ENCODE measurements at places on chromosomes 6 and 20.

DNA sequence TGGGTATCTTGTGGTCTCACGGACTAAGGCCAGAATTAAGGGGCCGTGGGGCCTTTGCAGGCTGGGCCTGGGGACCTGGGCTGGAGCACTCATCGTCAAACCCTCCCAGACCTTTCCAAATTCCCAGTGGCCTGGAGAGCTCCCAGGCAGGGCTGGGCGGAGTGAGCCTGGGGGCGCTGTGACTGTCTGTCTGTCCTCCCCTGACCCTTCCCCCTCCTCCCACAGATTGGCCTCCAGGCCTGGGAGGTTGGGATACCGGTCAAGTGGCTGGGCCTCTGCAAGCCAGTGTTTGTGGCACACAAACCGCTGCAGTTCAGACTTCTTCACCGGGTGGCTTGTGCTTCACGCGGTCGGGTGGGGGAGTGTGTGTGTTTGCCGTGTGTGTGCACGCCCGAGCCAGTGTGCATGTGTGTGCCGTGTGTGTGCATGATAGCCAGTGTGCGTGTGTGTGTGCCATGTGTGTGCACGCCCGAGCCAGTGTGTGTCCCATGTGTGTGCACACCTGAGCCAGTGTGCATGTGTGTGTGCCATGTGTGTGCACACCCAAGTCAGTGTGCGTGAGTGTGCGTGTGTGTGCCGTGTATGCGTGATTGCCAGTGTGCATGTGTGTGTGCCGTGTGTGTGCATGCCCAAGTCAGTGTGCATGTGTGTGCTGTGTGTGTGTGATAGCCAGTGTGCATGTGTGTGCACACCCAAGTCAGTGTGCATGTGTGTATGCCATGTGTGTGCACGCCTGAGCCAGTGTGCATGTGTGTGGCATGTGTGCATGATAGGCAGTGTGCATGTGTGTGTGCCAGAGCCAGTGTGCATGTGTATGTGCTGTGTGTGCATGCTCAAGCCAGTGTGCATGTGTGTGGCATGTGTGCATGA, 6.3 kb downstream of the RBBP8NL start:
- no peak for DNase-seq

- no peak for DNase-seq
Measured at GRCh38 chr20:60624066-60624465, 628.0 kb upstream of the CDH4 start.

- no peak for DNase-seq
Measured at GRCh38 chr20:46270977-46271744, 37.1 kb downstream of the CDH22 start.

DNA sequence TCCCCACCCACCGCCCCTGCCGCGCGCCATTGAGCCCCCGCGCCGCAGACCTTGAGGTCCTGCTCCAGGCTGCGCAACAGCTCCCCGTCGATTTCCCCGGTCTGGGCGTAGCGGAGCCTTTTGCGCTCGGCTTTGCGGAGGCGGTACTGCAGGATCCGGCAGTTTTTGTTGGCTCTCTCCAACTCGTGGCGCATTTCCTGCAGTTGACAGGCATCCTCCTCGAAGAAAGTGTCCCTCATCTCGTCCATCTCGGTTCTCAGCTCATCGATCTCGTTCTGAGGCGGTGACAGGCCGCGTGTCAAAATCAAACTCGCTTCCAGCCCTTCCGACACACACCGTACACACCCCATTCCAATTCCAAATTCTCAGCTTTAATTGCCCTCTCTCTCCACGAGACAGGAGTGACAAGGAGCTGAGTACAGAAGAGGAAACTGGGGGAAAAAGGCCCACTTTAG, 4.3 kb downstream of the MTCL3 start:
- peak; percentile 47 for DNase-seq

GRCh38 chr6:153145591-153145990, 14.5 kb upstream of the RGS17 start:
- no peak for DNase-seq

- DNase-seq, result no peak
Measured at GRCh38 chr6:31340228-31340627, 16.8 kb downstream of the HLA-B start.

GRCh38 chr20:10660661-10661060, 13.1 kb downstream of the JAG1 start:
- DNase-seq, result no peak

DNA sequence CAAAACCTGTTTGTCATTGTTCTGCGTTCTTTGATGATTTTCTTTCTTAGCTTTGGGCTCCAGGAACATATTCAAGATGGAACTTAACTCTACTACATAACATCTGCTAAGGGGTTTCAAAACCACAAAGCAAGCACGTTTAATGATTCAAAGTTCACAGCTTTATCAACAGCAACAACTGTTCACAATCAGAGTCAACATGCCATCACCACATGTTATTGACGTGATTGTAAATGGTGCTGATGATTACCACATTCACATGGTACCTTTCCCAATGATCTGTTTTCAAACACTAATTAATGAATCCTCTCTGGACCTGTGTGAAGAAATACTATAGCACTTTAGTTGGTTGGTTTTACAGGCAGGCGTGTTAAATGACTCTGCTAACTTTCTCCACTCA, 180.6 kb upstream of the CEP162 start:
- DNase-seq, result no peak

GRCh38 chr6:27251606-27252251, 4.2 kb downstream of the PRSS16 start:
- no peak for DNase-seq

DNA sequence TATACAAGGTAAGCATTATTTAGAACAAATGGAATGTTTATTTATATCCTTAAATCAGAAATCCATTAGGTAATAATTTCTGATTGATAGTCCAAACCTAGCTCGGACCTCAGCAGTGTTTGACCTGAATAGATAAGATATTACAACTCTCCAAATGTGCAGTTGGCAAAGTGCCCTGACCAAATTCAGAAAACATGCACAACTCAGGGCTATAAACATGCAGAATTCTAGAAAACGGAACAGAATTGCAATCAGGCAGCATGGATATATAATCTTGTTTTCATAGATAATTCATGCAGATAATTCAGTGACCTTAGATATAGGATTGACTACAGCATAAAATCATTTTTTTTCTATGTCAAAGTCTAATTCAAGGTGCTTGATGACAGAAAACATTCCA, 626.6 kb upstream of the CITED2 start:
- no peak for DNase-seq

- no peak for DNase-seq
Measured at GRCh38 chr6:116579143-116579542, 7.8 kb downstream of the RWDD1 start.

GRCh38 chr6:75116946-75117345, 88.9 kb downstream of the COL12A1 start:
- DNase-seq, result no peak

DNA sequence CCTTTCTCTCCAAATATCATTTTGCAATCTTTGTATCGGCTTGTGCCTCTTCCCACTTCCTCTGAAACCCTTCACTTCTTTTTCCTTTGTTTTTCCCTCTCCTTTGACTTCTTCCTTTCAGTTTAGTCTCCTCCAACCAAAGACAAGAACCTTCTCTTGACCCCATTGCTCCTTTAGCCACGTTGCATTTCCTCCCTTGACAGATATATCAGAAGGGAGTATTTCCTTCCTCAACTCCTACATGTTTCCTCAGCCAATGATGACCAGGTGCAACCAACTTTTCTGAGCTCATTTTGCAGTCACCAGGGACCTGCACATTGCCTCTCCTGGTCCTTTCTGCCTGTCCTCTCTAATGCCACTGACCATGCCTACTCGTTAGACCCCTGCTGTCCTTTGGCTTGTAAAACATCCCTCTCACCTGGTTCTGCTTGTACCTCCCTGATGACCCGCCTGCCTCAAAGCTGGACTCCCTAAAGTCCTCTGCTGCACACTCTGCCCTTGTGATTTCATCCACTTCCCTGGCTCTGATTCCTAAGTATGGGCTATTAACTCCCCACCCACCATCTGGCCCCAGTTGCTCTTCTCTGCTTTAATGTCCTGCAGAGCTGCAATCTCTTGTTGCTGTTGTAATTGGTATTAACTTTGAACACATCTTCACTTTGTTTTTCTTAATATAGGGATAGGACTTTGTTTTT, 27.4 kb downstream of the SLC22A16 start:
- peak; percentile 31 for DNase-seq

DNA sequence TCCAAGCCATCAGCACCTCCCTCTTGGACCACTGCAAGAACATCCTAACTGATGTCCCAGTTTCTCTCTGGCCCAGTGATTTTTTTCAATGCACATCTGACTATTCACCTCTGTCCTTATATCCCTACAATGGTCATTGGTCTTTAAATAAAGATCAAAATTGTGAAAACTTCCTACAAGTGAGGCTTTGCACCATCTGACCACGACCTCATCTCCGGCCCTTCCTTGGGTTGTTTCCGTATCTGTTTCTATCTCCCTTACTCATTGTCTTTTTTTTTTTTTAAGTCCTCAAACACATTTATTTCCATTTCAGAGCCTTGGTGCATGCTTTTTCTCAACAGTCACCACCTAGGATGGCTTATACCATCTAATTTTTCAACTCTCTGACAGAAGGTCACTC, 88.1 kb downstream of the IPCEF1 start:
- DNase-seq, result peak; percentile 43

DNA sequence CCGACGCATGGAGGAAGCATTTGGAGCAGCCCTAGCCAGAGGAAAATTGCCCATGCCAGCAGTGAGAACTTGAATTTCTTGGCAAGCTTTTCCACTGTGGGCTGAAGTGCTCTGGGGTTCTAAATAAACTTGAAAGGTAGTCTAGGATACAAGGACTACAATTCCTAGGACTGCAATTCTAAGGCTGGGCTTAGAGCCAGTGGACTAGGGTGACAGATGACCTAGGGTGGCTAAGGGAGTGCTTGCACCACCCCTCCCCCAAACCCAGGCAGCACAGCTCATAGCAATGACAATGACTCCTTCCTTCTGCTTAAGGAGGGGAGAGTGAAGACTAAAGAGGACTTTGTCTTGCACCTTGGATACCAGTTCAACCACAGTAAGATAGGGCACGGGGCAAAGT, 122.3 kb downstream of the THBS2 start:
- DNase-seq, result no peak

DNA sequence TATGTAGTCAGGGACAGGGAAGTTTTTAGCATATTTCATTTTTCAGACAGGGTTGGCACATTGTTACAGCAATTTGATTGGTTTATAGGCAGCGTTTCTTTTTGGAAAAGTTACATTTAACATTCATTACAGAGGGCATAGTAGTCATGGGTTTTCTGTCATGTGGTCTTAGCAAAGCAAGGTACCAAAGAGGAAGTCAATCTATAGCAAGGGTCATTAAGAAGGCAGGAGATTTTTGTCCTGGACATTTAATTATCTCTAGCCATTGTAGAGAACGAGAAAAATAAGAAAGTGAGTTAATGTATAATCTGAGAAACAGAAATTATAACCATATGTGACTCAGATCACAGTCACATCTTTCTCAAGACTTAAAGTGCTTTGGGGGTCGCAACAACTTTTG, 47.4 kb downstream of the TPD52L1 start:
- peak; percentile 68 for DNase-seq

DNA sequence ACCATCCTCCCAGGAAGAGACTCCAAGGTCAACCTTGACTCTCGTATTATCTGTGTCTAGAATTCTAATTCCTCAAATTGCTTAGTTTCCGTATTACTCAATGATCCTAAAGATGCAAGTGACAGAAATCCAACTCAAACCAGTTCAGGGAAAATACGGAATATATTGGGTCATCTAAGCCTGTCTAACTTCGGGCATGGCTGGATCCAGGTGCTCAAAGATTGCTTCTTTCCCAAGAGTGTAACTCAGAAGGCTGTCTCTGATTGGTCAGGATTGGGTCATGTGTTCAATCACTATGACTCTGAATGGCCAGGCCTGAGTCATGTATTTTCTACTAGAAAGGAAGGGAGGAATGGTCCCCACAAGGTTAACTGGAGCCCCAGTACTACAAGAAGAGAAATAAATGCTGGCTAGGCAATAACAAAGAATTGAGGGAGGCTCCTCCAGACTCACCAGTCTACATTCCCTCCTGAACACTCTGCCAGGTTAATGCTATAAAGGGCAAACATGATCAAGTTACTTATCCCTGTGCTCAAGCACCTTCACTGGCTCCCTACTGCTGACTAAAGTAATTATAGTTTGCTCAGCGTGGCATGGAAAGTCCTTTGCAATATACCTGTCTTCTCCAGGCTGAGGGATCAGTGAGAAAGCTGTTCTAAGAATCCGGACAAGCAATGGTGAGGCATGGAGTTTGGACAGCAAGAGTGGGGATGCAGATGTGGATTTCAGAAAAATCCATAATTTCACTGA, 15.4 kb upstream of the PREX1 start:
- peak; percentile 37 for DNase-seq

DNA sequence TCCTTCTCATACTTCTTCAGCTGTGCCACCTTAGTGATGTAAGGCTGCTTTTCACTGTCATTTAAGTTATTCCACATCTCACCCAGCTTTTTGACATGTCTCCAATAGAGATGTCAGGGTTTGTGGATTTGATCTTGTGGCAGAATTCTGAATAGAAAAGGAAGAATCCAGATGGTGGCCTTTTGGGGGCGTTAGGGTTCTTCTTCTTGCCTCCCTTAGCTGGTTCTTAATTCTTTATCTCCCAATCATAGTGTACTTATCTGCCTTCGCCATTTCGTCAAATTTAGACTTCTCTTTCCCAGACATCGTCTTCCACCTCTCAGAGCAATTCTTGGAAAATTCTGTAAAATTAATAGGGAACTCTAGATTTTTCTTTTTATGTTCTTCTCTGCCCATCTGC, 422.9 kb downstream of the GJA1 start:
- no peak for DNase-seq

DNA sequence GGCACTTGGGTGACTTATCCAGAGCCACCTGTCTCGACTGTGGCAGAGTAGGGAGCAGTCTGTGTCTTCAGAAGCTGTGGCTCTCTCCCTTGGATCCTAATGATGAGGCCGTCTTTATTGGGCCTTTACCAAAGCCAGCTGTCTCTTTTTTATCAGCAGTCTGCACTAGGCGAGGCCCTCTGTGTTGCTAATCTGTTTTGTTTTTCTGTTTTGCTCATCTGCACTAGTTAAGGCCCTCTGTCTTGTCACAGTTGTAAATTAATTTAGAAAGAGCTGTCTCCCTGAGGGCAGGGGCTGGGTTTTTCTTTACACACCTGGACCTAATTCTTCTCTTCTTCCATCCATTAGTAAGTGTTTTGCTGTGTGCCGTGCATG, 45.0 kb downstream of the CDS2 start:
- no peak for DNase-seq

GRCh38 chr20:49210101-49210756, 9.0 kb upstream of the DDX27 start:
- DNase-seq, result no peak

DNA sequence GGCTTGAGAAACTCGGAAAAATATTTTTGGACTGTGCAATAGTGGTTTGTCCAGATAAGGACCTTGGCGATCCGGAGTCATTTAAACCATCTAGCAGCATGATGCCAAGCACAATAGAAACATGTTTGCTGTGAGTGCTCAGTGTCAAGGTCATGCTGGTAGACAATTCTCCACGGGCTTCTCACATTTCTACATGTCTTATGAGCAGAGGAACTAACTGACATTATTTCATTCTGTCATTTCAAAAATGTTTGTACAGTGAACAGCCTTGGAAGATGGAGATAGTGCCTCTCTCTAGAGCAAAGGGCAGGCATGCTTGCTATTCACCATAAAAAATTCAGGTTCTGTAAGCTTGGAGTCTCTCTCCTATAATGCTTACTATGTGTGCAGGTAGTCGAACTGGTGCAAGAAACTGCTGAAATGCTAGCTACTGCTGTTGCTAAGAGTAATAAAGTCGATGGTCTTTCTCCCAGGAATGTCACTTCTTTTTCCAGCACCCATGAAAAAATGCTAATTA, 25.4 kb upstream of the CCN2 start:
- DNase-seq, result no peak

Data from inflammatory macrophage (primary cell).